ENCODE measurements at places on chromosomes 5 and 9.
A peak's percentile ranks its signal among the peaks of the same experiment; 100 is the strongest.

DNA sequence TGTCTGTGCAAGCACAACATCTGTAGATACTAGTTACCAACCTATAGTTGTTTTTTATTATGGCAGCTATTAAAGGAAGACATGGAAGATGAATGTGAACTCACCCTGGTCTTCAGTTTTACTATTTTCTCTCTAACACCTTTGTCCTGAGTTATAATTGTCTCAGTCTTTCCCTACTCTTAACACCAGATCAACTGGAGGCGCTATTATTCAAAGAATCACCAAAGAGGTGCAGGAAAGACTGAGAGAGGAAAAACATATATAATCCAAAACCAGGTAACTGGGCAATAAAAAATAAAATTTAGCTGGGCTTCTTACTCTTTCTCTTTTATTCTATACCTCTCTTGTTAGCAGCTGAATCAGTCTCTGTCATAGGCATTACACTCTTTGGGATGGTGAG is 134.2 kb upstream of the C6 start:
- no peak for DNase-seq

DNA sequence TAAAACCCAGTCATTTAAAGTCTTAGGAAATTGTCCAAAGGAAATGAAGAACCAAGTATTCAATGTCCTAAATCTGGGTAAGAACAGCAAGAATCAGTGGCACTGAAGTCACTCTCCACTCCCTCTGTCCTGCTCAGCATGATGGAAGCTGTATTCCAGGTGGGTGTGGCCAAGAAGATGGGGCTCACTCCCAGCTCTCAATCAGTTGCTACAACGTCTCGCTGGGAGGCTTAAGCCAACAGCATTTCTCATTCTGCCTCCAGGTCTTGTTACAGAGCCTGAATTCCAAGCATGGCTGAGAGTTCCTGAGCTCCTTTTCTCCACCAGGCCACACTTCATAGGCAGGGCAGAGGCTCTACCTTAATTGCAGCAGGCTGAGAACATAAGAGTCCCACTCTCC is 41.2 kb upstream of the TRIO start:
- no peak for DNase-seq

DNA sequence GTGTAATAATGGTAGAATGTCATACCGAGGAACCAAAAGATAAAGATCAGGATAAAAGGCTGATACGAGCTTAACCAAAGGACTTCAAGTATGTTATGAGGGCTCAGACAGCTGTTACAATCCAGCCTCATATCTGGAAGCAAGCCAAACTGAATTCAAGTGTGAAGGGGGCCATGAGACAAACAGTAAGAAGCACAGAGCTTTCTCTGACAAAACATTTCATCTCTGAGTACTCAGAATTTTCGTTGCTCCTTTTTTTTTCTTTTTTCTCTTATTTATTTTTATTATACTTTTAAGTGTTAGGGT is 52.9 kb upstream of the CD180 start:
- DNase-seq, result no peak

DNA sequence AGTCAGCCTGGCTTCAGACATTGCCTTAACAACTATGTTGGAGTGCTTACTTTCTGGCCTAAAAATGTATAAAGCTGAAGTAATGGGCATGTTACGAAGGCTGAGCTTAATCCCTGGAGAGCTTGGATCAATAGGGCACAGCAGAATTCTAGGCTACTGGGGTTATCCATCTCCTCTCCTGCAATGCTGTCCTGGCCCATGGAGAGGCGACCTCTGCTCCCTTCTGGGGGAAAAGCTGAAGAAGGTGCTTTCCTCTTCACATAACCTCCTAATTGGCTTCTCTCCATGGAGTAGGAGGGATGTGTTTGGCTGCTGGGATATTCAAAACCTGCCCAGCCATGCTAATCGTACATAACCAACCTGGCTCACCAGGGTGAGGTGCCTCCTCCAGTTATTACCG is 403.5 kb downstream of the DMRT2 start:
- DNase-seq, result no peak

GRCh38 chr9:77094150-77094549 is 74.7 kb downstream of the FOXB2 start:
- no peak for DNase-seq

DNA sequence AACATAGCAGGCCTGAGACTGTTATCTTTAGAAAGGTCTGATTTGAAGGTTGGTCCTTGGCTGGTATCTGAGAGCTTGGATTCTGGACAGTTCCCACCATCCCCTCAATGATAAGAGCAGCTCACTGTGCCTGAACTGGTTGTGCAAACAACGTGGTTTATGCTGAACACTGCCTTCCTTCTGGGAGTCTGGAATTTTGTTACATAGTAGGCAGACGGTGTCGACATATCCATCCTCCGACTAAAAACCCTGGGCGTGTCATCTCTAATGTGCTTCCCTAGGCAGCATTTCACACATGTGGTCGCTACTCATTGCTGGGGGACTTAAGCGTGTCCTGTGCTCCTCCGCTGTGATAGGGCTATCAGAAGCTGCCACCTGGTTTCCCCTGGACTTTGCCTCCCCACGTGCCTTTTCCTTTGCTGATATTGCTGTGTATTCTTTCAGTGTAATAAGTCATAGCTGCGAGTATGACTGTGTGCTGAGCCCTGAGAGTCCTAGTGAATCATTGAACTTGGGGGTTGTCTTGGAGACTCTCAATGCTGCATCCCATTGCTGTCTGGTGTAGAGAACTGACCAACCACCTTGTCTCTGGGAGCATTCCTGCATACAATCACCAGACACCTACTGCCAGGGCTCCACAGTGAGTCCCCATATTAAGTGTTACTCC is 119.1 kb upstream of the TBC1D2 start:
- DNase-seq, result no peak

- DNase-seq, result no peak
Measured at GRCh38 chr5:173229966-173230689, 4.9 kb downstream of the NKX2-5 start.

GRCh38 chr5:75471193-75471592 is 40.2 kb downstream of the CERT1 start:
- no peak for DNase-seq

GRCh38 chr9:21779397-21779796 is 23.0 kb upstream of the MTAP start:
- DNase-seq, result no peak

DNA sequence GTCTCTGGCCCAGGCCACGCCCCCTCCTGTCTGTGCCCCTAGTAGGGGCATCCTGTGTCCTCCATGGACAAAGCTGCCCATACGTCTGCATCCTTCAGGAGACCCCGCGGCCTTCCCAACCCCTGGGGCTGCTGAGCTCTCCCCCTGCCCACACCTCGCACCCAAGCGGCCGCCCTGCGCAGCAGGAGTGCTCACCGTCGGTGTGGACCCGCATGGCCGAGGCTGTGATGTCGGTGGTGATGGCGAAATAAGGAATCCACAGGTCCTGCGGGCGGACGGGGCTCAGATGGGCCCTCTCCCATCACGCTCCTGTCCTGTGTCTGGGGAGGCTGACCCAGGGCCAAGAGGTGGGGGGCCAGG is 4.8 kb upstream of the NSMF start:
- DNase-seq, result no peak

GRCh38 chr9:73114958-73115357 is 36.7 kb upstream of the ANXA1 start:
- no peak for DNase-seq

- peak; percentile 22 for DNase-seq
Measured at GRCh38 chr9:69421908-69422801, 97.1 kb downstream of the ENTREP1 start.

- DNase-seq, result no peak
Measured at GRCh38 chr5:128083811-128084227, 253 bp downstream of the SLC12A2 start.

Measured in activated T-cell treated with anti-CD3 and anti-CD28 coated beads for 24 hours (primary cell).